Colonic mucosa (tissue), 4 donors: ENCODE measurements at places on chromosomes 16 and 17.
A peak's percentile ranks its signal among the peaks of the same experiment; 100 is the strongest.

GRCh38 chr17:29760279-29761039, 137.7 kb upstream of the CORO6 start:
- no peak for DNase-seq

DNA sequence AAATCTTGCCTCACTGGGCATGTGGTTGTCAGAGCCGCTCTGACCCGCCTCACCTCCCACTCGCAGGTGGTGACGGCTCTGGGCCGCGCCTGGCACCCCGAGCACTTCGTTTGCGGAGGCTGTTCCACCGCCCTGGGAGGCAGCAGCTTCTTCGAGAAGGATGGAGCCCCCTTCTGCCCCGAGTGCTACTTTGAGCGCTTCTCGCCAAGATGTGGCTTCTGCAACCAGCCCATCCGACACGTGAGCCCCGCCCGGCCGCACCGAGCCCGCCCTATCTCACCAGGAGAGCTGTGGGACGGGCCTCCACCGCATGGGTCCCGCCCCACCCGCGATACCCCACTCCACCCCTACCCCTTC, 4.0 kb downstream of the TGFB1I1 start:
- DNase-seq = peak; percentile 70

DNA sequence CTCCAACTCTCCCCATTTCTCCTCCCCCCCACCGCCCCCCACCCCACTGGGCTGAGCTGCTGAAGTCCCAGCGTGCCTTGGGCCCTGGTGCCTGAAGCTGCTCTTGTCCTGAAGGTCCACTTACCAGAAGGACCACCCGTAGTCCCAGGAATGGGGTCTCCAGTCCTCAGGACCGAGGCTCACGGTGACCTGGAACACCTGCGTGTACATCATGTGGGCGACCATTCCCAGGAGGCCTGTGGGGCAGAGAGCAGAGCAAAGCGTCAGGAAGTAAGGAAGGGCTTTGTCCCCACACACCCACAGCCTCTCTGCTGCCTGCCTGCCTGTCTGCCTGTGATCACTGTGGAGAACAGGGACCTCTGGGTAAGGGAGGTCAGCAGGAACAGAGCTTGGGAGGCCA, 218.7 kb downstream of the GSG1L start:
- no peak for DNase-seq

DNA sequence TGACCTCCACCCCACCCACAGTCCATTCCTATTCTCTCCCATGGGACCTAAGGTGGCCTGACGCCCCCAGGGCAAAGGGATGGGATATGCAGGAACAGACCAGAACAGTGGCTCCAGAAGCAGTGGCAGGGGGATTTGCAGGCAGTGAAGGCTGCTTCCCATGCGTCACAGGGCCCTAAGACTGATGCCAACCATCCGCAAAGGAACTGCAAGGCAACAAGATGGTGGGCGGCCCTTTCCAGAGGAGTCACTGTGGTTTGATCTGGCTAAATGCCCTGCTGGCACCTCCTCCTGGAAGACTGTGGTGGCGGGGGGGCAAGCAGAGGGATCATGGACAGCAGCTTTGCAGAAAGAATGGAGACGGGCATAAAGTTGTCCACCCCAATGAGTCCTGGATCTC, 4.4 kb upstream of the SLC39A11 start:
- no peak for DNase-seq

DNA sequence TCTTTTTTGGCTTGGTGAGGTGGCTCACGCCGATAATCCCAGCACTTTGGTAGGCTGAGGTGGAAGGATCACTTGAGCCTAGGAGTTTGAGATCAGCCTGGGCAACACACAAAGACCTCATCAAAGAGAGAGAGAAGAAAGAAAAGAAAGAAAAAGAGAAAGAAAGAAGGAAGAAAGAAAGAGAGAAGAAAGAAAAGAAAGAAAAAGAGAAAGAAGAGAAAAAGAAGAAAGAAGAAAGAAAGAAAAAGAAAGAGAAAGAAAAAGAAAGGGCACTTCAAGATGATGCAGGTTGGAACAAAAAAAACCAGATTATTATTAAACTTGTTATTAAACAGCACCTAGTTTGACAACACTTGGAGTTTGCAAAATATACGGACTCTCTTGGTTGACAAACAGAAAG, 21.2 kb upstream of the ADCY9 start:
- DNase-seq = no peak
